CD4-positive, alpha-beta T cell (primary cell): ENCODE measurements at places on chromosomes 5 and 9.

GRCh38 chr9:4741365-4742089 is 525 bp upstream of the AK3 start:
- peaks cover 28% of the 10 kb centered on the region for H3K4me1 ChIP-seq
- peaks cover 4% of the 10 kb centered on the region for H3K36me3 ChIP-seq
- no peak for DNase-seq
- H3K27ac ChIP-seq: peak overlapping the region; percentile 57

DNA sequence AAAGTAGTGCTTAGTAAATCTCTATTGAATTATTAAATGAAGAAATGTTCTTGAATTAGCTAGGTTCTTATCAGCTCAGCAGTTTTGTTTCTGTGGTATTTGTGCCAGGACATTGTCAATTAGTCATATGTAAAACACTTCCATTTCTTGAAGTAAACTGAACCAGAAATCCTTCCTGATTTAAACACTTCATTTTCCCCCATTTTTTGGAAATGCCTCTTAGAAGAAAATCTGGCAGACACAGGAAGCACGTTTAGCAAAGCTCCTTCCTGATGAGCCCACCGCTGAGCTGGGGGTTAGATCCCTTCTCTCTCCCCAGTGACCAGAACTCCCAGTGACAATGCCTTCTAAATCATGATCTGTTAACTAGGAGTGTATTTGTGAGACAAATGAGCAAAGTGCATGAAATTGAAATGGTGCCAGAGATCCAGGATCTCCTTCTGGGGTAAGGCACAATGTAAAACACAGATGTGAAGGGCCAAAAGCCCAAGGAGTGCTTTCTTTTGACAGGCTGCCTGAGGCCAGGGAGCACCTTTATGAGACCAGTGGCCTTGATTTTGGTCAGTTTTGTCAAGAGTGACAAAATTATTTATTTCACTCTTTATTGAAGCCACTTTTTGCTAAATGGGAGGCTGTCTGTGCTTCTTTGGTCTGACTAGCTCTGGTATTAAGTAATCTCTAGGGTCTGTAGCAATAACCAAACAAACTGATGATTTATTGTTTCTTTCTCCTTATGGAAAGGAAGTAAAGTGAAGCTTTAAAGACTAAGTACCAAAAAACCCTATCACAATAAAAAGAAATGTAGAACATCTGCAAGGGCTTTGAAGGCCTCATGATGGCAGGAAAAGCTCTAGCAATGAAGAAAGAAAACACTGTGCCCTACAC is 25.5 kb upstream of the RUSC2 start:
- no peak overlapping the region for H3K4me3 ChIP-seq
- no peak overlapping the region for H3K27ac ChIP-seq
- no peaks in the 10 kb centered on the region for H3K36me3 ChIP-seq
- H3K27me3 ChIP-seq: no peaks in the 10 kb centered on the region
- no peaks in the 10 kb centered on the region for H3K4me1 ChIP-seq

DNA sequence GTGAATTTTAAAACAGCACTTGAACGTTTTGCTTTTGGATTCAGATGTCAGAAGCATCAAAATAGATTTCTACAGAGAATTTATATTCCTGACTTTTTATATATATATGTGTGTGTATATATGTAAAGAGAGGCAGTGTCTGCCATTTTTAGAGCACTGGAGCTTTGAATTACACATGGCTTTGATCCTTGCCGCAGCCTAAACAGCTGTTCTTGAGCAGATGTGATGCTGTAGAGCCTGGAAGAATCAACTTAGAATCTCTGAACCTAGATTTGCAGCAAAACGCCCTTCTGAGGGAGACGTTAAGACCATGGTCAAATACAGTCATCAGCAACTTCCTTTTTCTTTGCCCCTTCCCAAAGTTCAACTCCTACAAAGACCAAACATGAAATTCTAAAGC is 21.7 kb upstream of the C5orf47 start:
- H3K36me3 ChIP-seq: no peaks in the 10 kb centered on the region
- no peaks in the 10 kb centered on the region for H3K27me3 ChIP-seq
- H3K27ac ChIP-seq: no peak overlapping the region
- H3K4me3 ChIP-seq: no peak overlapping the region
- DNase-seq: no peak
- H3K4me1 ChIP-seq: peaks cover 13% of the 10 kb centered on the region

- no peak for DNase-seq
- H3K27ac ChIP-seq: no peak overlapping the region
- H3K27me3 ChIP-seq: no peaks in the 10 kb centered on the region
- no peak overlapping the region for H3K4me3 ChIP-seq
Observed at GRCh38 chr9:130185490-130186031, 13.4 kb downstream of the NCS1 start.

DNA sequence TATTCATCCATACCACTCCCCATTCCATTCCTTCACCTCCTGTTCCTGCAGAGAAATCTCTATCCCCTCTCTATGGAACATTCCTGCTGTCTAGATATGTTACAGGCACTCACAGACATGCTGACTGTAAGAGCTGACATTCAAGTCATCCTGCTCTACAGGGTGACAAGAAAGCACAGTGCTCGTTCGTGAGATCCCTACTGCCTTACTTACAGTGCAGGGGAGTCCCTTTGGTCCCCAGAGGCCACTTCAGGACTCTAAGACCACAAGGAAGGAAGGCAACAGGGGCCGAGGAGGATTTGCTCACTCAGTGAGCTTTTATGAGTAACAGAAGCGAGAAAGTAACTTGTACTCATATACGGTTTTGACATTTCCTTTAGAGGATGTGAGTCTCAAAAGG is 110.5 kb downstream of the GAS1 start:
- H3K27ac ChIP-seq: no peak overlapping the region
- no peaks in the 10 kb centered on the region for H3K4me1 ChIP-seq
- H3K4me3 ChIP-seq: no peak overlapping the region

DNA sequence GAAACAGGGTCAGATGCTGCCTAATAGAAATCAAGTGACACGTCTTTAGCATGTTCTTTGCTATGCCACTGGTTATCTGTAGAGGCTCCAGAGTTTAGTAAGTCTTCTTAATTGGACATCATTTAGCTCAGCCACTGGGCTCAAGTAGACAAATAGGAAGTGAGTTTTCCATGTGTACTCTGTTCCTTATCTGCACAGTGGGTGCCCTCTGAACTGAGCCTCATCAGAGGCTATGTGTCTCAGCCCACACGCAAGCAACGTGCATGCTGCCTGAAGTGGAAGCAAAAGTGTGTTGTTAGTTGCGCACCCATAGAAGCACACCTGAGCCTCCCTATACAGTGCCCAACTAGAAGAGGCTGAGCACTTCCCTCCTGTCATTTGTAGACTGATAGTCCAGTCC is 134.7 kb downstream of the SEMA5A start:
- no peaks in the 10 kb centered on the region for H3K4me1 ChIP-seq
- H3K4me3 ChIP-seq: no peak overlapping the region
- no peak for DNase-seq
- H3K27ac ChIP-seq: no peak overlapping the region
- H3K36me3 ChIP-seq: no peaks in the 10 kb centered on the region
